ENCODE measurements at places on chromosomes 12 and 14.
A peak's percentile ranks its signal among the peaks of the same experiment; 100 is the strongest.

GRCh38 chr12:85949253-85949652 is 75.2 kb downstream of the NTS start:
- DNase-seq, result no peak

- DNase-seq, result no peak
Observed at GRCh38 chr14:92487513-92488133, 26.0 kb upstream of the RIN3 start.

- peak; percentile 93 for DNase-seq
Observed at GRCh38 chr14:100067971-100068959, 3.0 kb downstream of the EVL start.

DNA sequence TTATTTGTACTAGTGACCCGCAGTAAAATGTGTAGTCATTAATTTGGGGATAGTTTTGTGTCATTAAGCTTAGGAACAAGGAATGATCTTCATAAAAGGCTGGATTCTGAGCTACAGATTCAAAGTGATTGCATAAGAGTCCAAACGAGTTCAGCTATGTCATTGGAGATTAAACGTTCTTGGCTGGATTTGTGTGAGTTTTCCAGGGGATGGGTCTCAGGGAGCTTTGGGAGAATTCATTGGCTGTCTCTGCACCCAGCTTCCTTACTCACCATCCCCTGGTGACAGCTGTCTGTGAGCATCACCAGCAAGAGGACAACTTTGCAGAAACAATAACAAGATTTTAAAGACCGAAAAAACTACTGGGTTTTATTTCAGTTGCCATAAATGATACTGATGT is 130.4 kb downstream of the DAAM1 start:
- DNase-seq, result no peak

DNA sequence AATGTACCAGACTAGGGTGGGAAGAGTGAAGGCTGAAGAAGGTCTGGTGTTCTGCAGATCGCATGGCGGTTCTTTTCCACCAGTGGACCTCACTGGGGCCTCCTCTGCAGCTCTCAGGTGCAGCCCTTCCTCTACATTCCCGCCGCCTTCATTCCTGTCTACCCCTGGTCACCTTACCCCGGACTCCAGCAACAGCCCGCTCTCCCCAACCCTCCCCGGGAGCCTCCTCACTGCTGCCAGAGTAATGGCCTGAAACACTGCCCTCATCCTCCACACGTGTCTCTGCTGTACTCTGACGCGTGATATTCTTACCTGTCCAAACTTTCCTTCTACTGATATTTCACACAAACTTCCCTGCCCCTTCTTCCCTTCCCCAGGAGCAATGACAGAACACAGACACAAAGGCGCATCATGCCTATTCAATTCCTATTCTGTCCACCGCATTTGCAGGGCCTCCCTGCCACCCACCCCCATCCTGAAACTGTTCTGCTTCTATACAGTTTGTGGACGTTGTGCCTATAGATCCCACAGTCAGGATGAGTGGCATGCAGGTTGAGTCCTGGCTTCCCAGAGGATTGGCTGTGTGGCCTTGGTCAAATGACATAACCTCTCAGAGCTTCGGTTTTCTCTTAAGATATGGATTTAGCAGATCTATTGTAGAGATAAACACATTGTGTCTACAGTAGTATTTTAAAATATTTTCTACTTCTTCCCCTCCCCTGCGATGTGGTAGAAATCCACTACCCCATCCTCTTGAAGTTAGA is 1.7 kb upstream of the NUAK1 start:
- no peak for DNase-seq

GRCh38 chr12:66602483-66603143 is 76.3 kb downstream of the GRIP1 start:
- no peak for DNase-seq

DNA sequence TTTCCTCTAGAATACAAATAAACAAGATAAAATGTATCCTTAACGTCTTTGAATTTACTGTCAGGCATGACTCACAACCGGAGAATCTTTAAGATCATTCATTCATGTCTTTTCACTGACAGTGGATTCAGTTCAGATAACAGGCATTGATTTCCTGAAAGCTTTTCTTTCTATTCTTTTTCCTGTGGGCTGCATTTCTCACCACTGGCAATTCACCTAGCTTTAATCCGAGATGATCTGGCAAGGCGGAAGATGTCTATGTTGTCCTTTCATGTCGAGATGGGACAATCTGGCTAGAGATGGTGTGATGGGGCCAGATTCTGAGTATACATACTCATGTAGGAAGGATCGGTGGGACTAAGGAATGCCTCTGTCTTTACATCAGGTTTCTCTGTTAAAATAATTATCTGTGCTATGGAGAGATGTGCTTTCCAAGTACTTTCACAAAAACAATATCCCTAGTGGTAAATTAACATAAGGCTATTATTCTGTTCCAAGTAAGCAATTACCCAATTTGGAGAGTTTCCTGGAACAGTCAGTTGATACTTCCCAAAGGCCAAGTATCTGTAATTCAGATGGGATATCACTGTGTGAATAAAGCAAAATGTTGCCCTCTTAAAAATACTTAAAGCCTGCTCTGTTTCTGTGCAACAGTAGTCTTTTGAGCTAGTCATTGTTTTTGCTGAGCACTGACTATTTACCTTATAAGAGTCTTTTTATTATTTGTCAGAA is 17.8 kb downstream of the ACSS3 start:
- DNase-seq, result no peak

DNA sequence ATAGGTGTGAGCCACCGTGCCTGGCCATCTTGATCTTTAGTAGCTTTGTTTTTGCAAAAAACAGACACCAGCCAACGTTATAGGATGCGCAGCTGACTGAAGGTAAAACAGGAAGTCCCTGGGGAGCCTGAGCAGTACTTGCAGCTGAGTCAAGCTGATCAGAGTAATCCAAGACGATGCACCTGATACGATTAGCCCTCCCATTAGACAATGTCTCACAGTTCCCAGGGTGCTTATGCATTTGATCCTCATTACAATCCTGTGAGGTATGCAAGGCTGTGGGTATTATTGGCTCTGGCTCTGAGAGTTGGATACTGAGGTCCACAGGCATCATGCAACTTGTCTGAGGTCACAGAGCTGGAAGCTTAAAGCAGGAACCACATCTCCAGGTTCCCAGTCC is 8.1 kb downstream of the KRT18 start:
- no peak for DNase-seq

DNA sequence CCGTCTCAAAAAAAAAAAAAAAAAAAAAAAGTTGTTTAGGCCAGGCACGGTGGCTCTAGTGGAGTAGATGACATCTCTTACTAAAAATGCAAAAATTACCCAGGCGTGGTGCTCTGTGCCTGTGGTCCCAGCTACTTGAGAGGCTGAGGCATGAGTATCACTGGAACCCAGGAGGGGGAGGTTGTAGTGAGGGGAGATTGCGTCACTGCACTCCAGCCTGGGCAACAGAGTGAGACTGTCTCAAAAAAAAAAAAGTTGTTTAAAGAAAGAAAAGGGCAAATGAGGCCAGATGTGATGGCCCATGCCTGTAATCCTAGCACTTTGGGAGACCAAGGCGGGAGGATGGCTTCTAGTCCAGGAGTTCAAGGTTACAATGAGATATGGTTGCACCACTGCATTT is 36.6 kb upstream of the SPPL3 start:
- DNase-seq, result no peak

- no peak for DNase-seq
Observed at GRCh38 chr12:55780685-55781084, 36.8 kb downstream of the SARNP start.

DNA sequence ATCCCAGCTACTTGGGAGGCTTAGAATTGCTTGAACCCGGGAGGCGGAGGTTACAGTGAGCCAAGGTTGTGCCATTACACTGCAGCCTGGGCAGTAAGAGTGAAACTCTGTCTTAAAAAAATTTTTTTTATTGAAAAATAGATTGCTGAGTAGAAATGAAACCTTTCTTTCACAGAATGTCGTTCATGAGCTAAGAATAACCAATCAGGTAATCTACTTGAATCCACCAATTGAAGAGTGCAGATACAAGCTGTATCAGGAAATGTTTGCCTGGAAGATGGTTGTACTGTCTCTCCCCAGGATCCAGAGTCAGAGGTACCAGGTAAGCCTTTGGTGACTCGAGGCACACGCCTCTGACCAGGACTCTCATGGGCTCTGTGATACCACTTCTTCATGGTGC is 27.0 kb downstream of the DYNC1H1 start:
- DNase-seq, result no peak

DNA sequence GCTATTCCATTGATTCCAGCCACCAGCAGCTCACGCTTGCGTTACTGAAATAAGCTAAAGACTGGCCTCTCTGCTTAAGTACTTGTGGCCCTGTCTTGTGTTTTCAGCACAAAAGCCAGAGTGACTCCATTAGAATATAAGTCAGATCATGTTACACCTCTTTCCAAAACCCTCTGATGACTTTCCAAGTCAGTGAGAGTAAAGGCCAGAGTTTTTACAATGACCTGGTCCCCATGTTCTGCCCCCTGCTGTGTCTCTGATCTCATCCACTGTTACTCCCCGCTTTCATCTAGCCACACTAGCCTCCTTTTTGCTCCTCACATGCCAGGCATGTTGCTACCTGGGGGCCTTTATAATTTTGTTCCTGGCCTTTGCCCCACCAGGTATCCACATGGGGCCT is 6.9 kb upstream of the CKAP4 start:
- no peak for DNase-seq

DNA sequence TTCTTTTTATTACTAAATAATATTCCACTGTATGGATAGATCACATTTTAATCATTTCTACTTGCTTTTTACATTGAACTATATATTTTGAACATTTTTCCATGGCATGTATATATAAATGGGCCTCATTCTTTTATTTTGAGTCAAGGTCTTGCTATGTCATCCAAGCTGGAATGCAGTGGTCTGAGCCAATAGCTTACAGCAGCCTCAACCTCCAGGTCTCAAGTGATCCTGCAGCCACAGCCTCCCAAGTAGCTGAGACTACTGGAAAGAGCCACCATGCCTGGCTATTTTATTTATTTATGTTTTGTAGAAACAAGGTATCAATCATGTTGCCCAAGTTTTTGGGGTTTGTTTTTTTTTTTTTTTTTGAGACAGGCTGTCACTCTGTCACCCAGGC is 7.6 kb downstream of the FCF1 start:
- DNase-seq, result no peak

GRCh38 chr12:47388712-47389111 is 309.0 kb upstream of the AMIGO2 start:
- DNase-seq, result no peak

- DNase-seq, result no peak
Observed at GRCh38 chr14:94923786-94924185, 153.9 kb upstream of the GSC start.

- no peak for DNase-seq
Observed at GRCh38 chr12:26239122-26239851, 43.9 kb downstream of the SSPN start.

DNA sequence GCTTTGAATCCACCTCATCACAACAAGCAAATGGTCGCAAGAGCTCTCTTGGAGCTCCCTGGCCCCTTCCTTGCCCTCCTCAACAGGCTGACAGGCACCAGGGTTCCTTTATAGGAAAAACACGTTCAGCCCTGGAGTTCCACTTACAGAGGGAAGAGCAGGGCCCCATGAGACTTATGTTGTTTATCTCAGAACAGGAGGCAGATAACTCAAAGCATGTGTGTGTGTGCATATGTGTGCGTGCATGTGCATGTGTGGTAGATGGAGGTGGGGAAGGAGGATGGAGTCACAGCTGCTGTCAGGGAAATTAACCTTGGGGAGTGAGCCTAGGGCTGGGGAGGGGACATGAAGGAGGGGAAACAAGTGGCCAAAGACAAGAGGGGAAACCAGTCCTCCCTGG is 138.1 kb downstream of the DPF3 start:
- DNase-seq, result no peak

DNA sequence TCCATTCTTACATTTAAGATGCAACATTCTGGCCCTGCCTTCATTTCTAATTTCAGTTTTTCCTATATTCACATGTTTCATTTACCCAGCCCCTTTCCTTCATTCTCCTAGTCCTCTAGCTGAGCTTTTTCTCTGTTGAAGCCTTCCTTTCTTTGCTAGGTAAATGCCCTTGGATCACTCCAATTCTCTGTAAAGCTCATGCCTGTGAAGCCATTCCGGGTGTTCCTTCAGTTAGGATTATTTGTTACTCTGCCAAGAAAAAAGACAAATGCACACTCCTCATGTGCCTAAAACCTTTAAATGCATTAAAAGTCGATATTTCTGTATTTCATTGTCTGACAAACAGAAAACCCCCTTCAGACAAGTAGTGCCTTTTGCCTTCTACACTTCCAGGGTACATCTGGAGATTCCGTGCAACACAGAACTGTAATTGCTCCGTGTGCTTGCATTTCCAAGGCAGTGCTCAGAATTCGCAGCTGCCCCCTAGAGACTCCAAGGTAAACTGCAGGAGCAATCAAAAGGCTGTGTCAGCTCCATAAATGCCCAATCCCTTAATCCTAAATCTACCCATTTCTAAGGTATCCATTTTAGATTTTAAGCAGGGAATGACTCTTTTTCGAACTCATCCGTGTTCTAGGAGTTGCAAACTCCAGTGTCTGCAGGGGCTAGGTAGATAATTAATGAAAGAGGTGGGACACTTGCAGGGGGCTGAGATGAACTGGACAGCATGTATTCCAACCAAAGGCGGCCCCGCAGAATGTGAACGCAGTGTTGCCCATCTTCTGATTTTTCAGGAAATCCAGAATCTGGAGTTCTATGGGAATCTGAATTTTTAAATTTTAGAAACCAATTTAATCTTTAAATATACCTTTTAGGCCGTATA is 320.2 kb downstream of the GRIN2B start:
- no peak for DNase-seq

DNA sequence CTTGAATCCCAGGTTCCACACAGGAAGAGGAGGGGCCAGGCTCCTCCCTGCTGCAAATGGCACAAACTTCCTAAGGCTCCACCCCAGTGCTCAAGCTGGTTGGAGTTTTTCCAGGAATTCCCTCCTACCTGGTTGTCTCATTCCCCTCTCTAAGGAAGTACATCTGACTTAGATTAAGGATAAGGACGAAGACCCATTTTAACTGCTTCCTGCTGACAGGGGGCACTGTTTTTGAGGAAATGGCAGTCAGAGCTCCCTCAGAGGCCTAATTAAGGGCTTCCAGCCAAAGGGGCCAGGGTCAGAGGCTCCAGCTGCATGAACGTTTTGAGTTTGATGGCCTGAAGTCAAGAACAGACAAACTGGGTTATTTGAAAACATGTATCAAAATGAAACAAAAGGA is 1084.7 kb downstream of the SLC6A15 start:
- no peak for DNase-seq

GRCh38 chr12:105030820-105031807 is 45.0 kb downstream of the NOPCHAP1 start:
- no peak for DNase-seq

DNA sequence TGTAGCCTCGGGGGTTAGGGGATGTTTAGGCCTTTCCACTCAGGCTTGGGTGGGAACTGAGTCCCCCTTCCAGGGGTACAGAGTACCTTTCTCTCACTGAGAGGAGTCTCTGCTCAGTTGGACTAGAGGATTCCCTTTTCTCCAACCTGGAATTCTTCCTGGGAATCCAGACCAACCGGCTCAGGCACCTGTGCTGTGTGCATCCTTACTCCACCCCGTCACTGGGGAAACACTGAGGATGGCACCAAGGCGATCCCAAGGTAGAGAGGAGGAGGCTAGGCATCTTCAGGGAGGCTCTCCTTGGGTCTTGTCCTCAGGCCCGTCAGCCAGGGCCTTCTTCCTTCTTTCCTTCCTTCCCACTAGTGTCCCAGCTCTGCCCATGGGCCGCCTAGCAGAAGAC is 871 bp upstream of the TGM1 start:
- no peak for DNase-seq

- no peak for DNase-seq
Observed at GRCh38 chr12:115749071-115749841, 528.2 kb downstream of the MED13L start.

GRCh38 chr14:60175255-60175902 is 10.2 kb upstream of the DHRS7 start:
- no peak for DNase-seq

GRCh38 chr14:23175823-23176222 is 7.6 kb downstream of the SLC7A8 start:
- DNase-seq, result no peak

All from effector memory CD4-positive, alpha-beta T cell (primary cell).